ENCODE measurements at places on chromosomes 12 and 14.

DNA sequence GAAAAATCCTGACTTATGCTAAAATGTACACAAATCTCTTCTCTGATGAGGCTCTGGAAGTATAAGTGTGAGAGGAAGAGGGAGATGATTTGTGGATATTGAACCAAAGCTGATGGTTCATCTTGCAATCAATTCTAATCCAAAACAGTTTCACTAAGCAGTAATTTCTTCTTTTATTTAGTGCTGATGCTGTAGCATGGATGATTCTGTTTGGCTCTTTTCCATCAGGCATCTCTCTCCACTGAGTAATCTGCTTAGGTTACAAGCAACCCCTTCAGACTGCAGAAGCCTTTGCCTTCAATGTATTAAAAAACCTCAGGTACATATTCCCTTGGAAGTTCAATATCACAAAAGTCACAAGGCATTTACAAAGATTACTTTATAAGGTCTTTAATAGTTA lies 159.1 kb upstream of the CCDC198 start:
- no peaks in the 10 kb centered on the region for H3K36me3 ChIP-seq
- DNase-seq, result no peak
- H3K27ac ChIP-seq, result no peak overlapping the region
- H3K27me3 ChIP-seq, result no peaks in the 10 kb centered on the region
- H3K4me1 ChIP-seq, result no peaks in the 10 kb centered on the region

DNA sequence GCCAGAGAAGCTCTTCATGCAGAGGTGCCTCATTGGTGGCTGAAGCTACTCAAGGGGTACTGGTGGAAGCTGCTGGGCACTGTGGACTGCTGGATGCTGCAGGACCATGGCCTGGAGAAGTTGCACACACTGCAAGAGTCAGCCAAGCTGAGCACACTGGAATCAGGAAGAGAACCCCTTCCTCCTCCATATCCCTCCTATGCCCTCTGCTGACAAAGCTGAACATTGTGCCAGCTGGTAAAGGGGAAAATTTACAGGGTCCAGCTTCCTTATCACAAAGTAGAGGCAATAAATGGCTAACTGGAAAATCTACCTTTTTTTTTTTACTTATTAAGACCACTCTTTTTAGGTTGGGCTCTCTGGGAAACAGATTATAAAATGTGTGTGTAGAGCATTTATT lies 6.5 kb downstream of the CCDC175 start:
- H3K4me3 ChIP-seq, result no peak overlapping the region
- H3K27ac ChIP-seq, result no peak overlapping the region
- no peak for DNase-seq
- H3K27me3 ChIP-seq, result no peaks in the 10 kb centered on the region
- H3K36me3 ChIP-seq, result no peaks in the 10 kb centered on the region

GRCh38 chr12:114414031-114414865 lies 8.3 kb upstream of the TBX5 start:
- peaks cover 4% of the 10 kb centered on the region for H3K4me1 ChIP-seq
- no peak overlapping the region for H3K27ac ChIP-seq
- H3K36me3 ChIP-seq, result no peaks in the 10 kb centered on the region
- peaks cover 18% of the 10 kb centered on the region for H3K27me3 ChIP-seq
- no peak for DNase-seq

- no peaks in the 10 kb centered on the region for H3K4me1 ChIP-seq
- no peak overlapping the region for H3K27ac ChIP-seq
- no peaks in the 10 kb centered on the region for H3K27me3 ChIP-seq
- H3K4me3 ChIP-seq, result no peak overlapping the region
- DNase-seq, result peak; percentile 13
Observed at GRCh38 chr12:92827836-92828431, 101.2 kb downstream of the EEA1 start.

DNA sequence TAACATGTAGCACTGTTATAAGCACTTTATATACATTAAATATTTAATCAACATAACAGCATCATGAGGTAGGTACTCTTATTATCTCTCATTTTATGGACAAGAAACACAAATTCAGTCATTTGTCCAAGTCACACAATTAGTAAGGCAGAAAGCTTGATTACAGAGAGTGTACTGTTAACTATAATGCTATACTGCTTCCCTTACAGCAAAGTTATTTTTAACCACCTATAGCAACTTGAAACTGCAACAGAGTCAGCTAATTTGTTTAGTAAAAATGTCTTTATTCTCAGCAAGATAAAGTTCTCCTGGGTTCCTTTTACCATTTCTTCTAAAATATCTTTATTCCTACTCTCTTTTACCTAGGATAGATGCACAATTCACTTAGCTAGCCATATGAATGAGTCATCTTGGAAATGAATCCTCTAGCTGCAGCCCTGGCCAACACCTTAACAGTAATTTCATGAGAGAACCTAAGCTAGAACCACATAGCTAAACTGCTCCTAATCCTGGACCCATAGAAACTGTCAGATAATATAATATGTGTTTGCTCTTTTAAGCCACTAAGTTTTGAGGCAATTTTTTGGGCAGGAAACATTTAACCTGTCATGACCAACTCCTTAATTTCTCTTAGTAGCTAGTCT lies 90.2 kb upstream of the HECTD1 start:
- DNase-seq, result no peak
- H3K4me3 ChIP-seq, result no peak overlapping the region
- H3K36me3 ChIP-seq, result no peaks in the 10 kb centered on the region
- H3K4me1 ChIP-seq, result no peaks in the 10 kb centered on the region

GRCh38 chr12:114961491-114961890 lies 277.5 kb upstream of the TBX3 start:
- H3K4me1 ChIP-seq, result no peaks in the 10 kb centered on the region
- H3K36me3 ChIP-seq, result no peaks in the 10 kb centered on the region
- DNase-seq, result no peak
- no peak overlapping the region for H3K4me3 ChIP-seq
- no peaks in the 10 kb centered on the region for H3K27me3 ChIP-seq

- no peak overlapping the region for H3K4me3 ChIP-seq
- H3K36me3 ChIP-seq, result no peaks in the 10 kb centered on the region
- no peaks in the 10 kb centered on the region for H3K4me1 ChIP-seq
- no peaks in the 10 kb centered on the region for H3K27me3 ChIP-seq
- no peak for DNase-seq
Observed at GRCh38 chr12:70080566-70080965, 162.7 kb upstream of the CNOT2 start.

GRCh38 chr12:125239563-125239962 lies 174.3 kb downstream of the AACS start:
- H3K36me3 ChIP-seq, result no peaks in the 10 kb centered on the region
- no peaks in the 10 kb centered on the region for H3K4me1 ChIP-seq
- DNase-seq, result no peak
- peaks cover 5% of the 10 kb centered on the region for H3K27me3 ChIP-seq
- H3K4me3 ChIP-seq, result no peak overlapping the region

DNA sequence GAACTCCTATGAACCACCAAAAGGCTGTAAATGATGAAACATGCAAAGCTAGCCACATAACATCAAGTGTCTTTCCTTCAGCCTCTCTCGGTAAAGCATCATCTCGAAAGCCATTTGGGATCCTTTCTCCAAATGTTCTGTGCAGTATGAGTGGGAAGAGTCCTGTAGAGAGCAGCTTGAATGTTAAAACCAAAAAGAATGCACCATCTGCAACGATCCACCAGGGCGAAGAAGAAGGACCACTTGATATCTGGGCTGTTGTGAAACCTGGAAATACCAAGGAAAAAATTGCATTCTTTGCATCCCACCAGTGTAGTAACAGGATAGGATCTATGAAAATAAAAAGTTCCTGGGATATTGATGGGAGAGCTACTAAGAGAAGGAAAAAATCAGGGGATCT lies 61.2 kb downstream of the ATG14 start:
- no peak for DNase-seq
- H3K4me1 ChIP-seq, result peaks cover 30% of the 10 kb centered on the region
- no peak overlapping the region for H3K4me3 ChIP-seq
- H3K36me3 ChIP-seq, result peaks cover 6% of the 10 kb centered on the region

DNA sequence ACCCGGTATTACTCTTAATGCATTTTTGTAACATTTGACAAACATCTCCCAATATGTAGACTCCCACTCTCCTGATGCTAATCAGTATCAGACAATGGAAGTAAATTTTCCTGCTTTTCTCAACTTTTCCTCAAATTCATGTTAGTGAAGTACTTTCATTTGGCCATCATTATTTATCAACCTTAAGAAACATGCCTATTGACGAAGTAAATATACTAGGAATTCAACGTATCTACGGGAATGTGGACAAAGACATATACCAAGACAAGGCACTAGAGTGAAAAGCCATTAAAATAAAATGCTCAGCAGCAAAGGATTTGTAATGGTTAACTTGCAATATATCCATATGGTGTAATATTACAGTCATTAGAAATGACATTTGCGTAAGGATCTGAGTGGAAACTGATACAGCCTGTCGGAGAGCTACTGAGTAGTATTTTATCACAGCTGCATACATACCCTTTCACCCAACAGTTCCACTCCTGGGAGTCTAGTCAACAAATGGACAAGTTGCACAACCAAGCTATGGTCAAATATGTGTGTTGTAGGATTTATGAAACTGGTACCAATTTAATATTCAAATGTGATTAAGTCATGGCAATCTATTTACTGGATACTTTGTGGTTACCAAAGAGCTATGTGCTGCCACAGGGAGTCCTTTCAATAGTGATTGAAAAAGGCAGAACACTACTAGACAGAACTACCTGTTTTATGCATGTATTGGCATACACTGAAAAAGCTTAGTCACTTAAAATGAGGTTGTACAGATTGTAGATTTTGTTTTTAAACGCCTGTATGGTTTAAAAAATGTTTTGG lies 26.5 kb downstream of the NUDT4 start:
- H3K27ac ChIP-seq, result no peak overlapping the region

GRCh38 chr12:23555180-23555824 lies 394.2 kb downstream of the SOX5 start:
- H3K4me3 ChIP-seq, result no peak overlapping the region
- H3K27ac ChIP-seq, result no peak overlapping the region
- no peaks in the 10 kb centered on the region for H3K36me3 ChIP-seq
- H3K4me1 ChIP-seq, result no peaks in the 10 kb centered on the region
- no peak for DNase-seq

GRCh38 chr12:107515446-107515958 lies 170.1 kb upstream of the PWP1 start:
- H3K27ac ChIP-seq, result no peak overlapping the region
- H3K36me3 ChIP-seq, result no peaks in the 10 kb centered on the region
- no peak overlapping the region for H3K4me3 ChIP-seq
- H3K27me3 ChIP-seq, result no peaks in the 10 kb centered on the region
- peak; percentile 22 for DNase-seq

- H3K4me3 ChIP-seq, result no peak overlapping the region
- H3K36me3 ChIP-seq, result no peaks in the 10 kb centered on the region
- DNase-seq, result no peak
- H3K4me1 ChIP-seq, result peaks cover 8% of the 10 kb centered on the region
- H3K27ac ChIP-seq, result no peak overlapping the region
Observed at GRCh38 chr12:14612898-14613445, 45.3 kb upstream of the PLBD1 start.

GRCh38 chr14:50560931-50561285 lies 963 bp downstream of the ATL1 start:
- H3K36me3 ChIP-seq, result no peaks in the 10 kb centered on the region
- peaks cover 9% of the 10 kb centered on the region for H3K4me1 ChIP-seq
- H3K4me3 ChIP-seq, result peak overlapping the region; percentile 30
- H3K27ac ChIP-seq, result peak overlapping the region; percentile 91
- DNase-seq, result peak; percentile 79
- H3K27me3 ChIP-seq, result no peaks in the 10 kb centered on the region

- no peaks in the 10 kb centered on the region for H3K36me3 ChIP-seq
- H3K27me3 ChIP-seq, result no peaks in the 10 kb centered on the region
- peak overlapping the region; percentile 68 for H3K4me3 ChIP-seq
- H3K27ac ChIP-seq, result no peak overlapping the region
Observed at GRCh38 chr14:74257078-74257940, 18.1 kb downstream of the VSX2 start.
